ENCODE measurements at places on chromosomes 3 and 15.

- no peak for DNase-seq
Observed at GRCh38 chr15:69000725-69001503, 13.6 kb upstream of the NOX5 start.

- DNase-seq: no peak
Observed at GRCh38 chr3:37930495-37930894, 60.1 kb upstream of the VILL start.

GRCh38 chr3:69009559-69010410 is 3.7 kb downstream of the EOGT start:
- peak; percentile 82 for DNase-seq

DNA sequence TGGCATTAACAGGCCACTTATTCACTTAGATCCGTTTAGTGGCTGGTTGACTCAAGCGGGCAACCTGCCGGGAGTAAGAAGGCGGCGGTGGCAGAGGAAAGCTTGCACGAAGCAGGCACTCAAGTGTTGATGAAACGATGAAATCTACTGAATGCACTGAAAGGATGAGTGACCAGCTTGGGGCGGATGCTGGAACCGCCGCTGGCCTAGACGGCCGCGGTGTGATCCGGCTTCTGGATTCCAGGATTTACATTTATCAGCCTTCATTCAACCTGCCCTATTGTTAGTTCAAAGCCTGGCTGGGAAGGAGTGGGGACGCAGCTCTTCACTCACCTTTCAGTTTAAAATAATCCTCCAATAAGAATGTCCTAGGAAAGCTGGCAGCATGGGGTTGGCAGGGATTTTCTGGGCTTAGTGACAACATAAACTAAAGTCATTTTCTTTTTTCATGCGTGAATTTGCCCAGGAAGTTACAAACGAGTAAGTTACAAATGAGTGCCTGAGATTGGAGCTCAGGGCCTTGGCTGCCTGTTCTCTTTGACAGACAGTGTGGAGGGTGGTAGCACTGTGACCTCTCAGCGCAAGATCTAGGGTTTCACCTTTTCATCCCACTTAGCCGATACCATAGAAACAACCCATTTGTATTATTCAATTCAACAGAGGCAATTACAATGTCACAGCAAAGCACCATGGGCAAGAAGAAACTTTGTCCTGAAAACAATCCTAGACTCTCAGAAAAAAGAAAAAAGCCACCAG is 1.1 kb upstream of the PLCH1 start:
- no peak for DNase-seq

- no peak for DNase-seq
Observed at GRCh38 chr15:31027910-31028578, 36.6 kb upstream of the MTMR10 start.

GRCh38 chr3:82093641-82094040 is 332.2 kb upstream of the GBE1 start:
- DNase-seq: no peak

- DNase-seq: no peak
Observed at GRCh38 chr15:67803996-67804843, 21.1 kb upstream of the SKOR1 start.

GRCh38 chr15:83846847-83847246 is 192.9 kb downstream of the ADAMTSL3 start:
- DNase-seq: no peak

GRCh38 chr3:171565481-171566058 is 105.4 kb upstream of the TNIK start:
- peak; percentile 36 for DNase-seq

GRCh38 chr15:28103831-28104230 is 4.7 kb upstream of the OCA2 start:
- DNase-seq: no peak

DNA sequence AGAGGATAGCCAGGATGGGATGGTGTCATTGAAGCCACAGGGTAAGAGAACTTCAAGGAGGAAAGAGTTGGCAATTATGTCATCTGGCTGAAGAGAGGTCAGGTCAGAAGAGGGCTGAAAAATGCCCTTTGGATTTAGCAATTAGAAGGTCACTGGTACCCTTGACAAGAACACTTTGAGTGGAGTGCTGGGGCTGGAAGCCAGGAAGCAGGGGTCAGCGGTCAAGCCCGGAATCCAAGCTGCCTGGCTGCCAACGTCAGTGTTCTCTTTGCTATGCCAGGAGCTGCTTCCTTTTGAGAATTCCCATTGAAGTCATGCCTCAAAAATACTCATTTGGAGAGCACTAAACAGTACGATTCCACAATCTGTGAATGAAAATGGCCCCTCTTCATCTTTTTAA is 386.5 kb downstream of the SHQ1 start:
- no peak for DNase-seq

GRCh38 chr3:30597131-30597768 is 9.2 kb upstream of the TGFBR2 start:
- peak; percentile 84 for DNase-seq
